Glomerular endothelial cell (primary cell): ENCODE measurements at places on chromosomes 4 and X.

DNA sequence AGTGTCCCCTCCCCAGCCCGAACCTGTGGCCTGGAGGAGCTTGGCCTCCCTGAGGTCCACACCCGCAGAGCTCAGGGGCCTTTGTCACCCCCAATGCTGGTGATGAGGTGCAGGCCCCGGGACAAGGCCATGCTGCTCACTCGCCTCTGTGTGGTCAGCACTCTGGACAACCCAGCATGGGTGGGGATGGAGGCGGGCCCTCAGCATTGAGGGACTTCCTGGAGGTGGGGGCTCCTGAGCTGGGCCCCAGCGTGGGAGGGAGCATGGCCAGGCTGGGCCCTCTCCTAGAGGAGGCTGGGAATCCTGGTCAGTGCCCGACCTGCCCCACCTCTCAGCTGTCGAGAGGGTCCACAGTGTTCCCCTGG lies 30.6 kb downstream of the TACC3 start:
- DNase-seq: no peak

- no peak for DNase-seq
Measured at GRCh38 chr4:140742838-140743193, 13.4 kb downstream of the TBC1D9 start.

- no peak for DNase-seq
Measured at GRCh38 chr4:87414816-87415215, 7.6 kb upstream of the NUDT9 start.

DNA sequence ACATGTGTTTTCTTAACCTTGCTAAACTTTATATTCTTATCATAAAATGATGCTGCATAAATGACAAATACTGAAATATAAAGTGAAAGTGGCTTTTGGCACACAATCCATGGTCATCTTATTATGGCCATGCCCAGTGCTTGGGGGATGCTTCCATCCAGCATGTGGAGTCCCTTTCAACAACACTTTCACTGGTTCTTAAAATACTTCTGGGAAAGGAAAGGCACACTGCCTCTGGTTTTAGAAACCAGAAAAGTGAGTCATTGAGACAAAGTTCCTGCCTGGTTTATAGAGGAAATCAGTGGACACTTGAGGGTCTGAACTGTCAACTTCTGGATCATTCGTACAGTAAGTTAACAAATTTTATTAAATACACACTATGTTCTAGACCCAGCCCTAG lies 248.0 kb upstream of the ADAMTS3 start:
- DNase-seq: no peak

DNA sequence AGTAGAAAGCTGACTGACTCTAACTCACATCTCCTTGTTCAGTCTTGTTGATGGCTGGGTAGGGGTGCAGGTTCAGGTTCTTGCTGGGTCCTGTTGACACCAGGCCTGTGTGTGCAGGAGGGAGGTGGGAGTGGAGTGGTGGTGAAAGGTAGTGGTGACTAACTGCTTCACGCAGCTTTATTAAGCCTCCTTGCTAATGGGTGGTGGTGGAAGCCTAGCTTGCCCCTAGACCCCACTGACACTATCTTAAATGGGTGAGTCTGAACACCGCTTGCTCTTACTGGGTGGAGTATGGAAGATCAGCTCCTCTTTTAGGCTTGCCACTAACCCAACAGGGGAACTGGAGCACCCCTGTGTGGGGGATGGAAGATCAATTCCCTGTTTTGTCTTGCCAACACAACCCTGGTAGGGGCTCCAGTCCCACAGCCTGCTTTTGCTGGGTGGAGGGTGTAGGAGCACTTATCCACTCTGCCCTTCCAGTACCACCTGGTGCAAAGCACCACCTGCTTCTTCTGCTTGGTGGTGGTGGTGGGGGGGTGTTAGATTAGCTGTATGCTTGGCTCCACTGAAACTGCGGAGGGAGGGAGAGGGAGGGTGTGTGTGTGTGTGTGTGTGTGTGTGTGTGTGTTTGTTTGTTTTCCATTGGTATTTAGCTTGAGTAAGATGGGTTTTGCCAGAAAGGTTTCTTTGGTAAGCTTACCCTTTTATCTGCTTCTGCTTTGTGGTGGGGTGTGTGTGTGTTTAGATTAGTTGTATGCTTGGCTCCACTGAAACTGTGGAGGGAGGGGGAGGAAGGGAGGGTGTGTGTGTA lies 25.6 kb downstream of the KDM6A start:
- no peak for DNase-seq

- no peak for DNase-seq
Measured at GRCh38 chrX:101619364-101619763, 1.6 kb upstream of the ARMCX6 start.
